ENCODE measurements at places on chromosomes 7 and 10. TPM values are rescaled to one million over a fixed set of nuclear protein-coding genes. Genes with fewer than 3 reads are reported as not detected.

- DNase-seq: peak; percentile 89
Observed at GRCh38 chr10:74056050-74056818, 58.3 kb downstream of the VCL start.

DNA sequence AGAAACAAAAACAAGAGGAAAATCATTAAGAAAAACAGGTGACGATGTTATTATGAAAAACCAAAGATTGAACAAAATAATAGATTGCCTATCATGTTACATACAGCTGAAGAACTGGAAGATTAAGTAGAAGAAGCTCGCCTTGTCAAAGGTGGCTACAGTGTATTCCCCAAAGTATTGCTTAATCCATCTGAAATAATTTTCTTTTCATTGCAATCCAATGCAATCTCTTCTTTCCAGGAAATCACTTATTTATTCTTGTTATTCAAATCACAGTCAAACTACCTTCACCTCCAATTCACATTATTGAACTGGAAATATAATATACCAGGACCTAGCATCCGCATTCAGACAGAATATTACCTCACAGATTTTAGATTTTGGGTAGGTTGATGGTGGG lies 235.9 kb downstream of the AHR start:
- DNase-seq: no peak

DNA sequence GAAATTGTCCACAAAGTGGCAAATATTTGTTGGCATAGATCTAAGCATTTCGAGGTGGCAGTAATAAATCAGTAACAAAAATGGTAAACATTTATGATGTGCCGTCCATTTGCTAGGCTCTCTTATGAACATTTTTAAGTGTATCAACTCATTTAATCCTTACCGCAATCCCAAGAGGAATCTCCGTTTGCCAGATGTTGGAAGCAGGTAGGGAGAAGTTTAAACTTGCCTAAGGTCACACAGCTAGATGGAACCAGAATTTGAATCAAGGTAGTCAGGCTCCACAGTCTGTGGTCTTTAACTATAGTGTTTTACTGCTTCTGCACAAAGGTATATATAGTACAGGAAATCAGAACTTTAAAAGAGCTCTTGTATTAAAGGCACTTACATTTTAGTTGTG lies 2.6 kb downstream of the MKLN1 start:
- no peak for DNase-seq

ZNF736 gene
- total RNA-seq: 10.2 TPM

- DNase-seq: peak; percentile 36
Observed at GRCh38 chr7:90727412-90727811, 131.3 kb downstream of the CDK14 start.

AKR1C8 gene
- total RNA-seq: not detected

ACHE gene
- under 0.01 TPM for total RNA-seq

DNA sequence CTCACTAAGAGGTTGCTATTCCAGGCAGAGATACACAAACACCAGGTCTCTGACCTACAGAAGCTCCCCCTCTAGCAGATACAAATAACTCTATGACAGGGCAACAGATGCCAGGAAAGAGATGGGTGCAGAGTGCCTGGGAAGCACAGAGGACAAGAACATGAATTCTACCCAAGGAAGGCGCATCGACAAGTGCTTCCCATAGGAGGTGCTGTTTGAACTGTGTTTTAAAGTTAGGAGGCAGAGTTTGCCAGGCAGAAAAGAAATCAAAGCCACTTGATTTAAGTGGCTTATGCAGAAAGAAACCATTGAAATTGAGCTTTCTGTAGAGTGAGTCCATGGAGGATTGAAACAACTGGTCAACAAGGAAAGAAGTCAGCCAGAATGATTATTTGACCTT lies 35.3 kb upstream of the EGR2 start:
- DNase-seq: no peak

OPN1SW gene
- not detected for total RNA-seq

OR13A1 gene
- not detected for total RNA-seq

VWDE gene
- under 0.01 TPM for total RNA-seq

DNA sequence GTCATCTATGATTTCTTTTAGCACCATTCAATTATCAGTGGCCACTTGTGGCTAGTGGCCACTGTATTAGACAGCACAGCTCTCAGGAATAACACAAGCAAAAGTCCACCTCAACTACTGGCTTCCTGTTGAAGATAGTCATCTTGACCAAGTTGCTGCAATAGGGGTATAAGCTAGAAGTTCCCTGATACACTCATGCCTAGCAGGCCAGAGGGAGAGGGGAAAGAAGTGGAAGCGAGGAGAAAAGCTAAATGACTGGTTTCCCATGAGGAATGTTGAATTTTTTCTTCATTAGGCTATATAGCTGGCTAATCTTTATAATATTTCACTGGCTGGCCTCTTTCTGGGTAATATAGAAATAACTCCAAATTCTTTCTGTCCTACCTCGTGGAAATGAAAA lies 327.5 kb upstream of the MEOX2 start:
- DNase-seq: no peak

Measured in fibroblast of lung (primary cell).